ENCODE measurements at places on chromosomes 2 and 18.

DNA sequence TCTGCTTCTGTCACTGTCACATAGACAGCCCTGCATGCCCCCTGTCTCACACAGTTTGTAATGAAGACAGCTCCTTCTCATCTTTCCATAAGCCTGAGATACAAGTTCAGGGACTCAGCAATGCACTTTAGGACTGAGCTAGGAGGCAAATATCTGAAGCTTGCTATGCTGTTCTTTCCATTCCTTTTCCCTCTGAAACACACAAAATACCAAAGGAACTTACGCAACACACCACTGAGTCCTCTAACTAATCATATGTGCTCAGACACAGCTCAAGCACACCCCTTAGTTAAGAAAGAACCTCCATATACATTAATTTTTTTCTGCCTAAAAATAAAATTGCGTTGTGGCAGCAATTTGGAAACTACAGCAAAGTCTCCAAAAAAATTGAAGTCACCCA is 17.9 kb downstream of the SERPINB8 start:
- no peak for DNase-seq

DNA sequence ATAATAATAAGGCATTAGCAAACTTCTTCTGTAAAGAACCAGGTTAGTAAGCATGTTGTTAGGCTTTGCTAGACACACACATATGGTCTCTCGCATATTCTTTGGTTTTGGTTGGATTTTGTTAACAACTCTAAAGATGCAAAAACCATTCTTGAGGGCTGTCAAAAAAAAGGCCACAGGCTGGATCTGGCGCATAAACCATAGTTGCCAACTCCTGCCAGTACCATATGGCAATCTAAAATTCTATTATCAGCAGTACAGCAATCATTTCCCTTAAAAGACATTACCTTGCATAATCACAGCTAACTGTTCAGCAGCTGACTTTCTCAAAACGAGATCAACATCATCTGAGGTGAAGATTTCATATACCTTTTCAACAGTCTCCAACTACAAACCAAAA is 63.5 kb downstream of the RTTN start:
- DNase-seq = no peak

DNA sequence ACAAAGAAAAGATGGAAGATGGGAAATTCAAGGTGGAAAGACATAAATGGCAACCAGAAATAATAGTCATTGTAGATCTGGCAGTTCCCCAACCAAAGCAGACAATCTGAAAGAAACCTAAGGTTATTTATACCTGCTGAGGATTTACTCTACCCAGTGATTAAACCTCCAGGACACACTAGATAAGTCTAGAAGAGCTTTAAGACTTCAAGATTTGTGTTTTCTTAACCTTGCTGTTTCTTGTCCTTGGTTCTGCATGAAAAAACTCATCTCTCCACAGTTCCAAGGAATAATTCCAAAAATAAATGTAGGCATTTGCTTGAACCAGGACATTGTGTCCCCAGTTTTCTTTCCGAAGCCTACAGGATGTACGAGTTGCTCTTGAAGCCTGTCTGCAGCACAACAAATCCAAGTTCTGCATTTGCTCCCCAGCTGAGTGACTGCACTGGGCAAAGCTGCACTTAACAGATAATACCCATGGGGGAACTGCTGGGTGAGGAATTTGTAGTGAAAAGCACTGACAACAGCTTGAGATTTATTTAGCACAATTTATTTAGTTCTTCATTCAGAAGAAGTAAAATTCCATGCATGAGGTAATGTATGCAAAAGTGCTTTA is 19.8 kb downstream of the DTNA start:
- DNase-seq = peak; percentile 18

- DNase-seq = no peak
Measured at GRCh38 chr2:96848264-96848663, 4.4 kb upstream of the ANKRD23 start.

DNA sequence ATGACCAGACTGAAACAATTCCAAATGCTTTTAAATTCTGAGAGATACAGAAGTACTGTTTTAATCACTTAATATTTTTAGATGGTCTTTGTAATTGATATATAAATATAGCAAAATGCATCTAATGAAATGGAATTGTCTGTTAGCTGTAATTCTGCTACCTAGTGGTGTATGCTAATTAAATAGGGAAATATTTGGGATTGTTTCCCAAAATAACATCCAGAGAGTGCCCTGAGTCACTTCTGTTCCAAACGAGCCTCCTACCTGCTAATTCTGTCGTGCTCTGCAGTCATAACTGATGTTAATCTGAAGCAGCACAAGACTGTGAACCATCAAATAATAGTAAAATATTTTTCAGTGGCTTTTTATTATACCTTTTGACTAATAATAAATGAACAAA is 71.4 kb upstream of the NOSTRIN start:
- DNase-seq = no peak

DNA sequence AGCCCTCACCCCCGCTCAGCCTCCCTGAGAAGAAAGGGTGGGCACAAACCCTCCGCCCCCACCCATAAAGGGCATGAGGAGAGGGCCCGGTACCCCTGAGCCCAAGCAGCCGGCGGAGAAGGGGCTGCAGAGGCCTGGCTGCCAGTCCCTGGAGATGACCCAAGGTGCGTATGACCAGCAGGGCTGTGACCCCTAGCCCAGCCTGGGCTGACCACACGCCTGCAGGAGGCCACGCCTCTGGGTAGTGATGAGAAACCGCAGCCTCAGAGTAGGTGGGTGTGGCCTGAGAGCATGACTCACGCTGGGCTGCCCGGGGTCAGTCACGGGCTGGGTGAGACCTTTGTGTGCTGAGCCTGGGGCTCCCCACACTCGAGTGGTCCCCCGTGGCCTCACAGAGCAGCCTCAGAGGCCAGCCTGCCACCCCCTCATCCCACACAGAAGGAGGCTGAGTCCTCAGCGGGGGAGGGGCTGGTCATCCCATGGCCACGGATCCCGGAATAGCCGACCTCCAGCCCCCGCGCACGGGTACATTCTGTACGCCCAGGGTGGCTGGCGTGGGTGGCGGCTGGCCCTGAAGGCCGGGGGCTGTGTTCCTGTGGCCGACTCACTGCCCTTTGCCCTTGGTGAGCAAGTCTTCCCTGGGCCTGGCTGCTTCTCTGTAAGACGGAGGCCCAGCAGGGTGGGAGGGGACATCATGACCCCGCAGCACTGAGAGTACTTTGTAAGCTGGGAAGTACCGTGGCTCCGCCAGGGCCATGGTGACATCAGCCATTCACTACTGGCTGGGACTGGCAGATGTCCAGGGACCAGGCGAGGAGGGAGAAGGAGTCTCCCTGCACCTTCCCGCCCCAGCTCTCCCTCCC is 110.8 kb upstream of the OTOS start:
- DNase-seq = peak; percentile 13

DNA sequence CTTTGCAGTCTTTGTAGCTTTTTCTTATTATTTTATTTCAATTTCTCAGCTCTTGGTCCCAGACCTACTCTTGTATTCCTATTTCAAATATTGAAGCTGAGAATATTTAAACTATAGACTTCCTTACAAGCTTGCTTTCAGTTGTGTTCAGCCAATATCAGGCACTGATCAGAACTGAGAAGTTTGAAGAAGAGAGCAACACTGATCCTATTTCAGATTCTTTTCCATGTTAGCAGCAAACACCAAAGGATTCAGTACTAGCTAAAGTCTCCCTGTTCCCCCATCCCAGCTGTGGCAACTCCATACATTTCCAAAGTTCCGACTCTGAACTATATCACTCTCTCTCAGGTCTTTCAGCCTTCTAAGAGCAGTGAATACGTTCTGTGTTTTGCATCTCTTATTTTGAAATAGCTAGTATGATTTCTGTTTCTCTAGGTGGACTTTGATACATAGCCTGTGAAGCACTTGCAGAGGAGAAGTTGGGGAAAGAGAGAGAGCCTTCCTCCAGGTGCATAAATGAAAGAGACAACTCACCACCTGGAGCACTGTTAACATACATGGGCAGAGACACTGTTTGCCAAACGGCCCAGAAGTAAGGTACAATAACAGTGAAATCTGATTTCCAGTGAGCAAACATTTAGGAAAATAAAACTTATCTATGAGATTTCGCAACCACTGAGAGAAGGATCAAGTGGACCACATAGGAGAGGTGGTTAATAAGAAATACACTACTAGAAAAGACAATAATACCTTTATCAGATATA is 135.0 kb upstream of the ZNF804A start:
- DNase-seq = no peak

GRCh38 chr2:32841931-32842898 is 104.5 kb upstream of the LTBP1 start:
- no peak for DNase-seq

DNA sequence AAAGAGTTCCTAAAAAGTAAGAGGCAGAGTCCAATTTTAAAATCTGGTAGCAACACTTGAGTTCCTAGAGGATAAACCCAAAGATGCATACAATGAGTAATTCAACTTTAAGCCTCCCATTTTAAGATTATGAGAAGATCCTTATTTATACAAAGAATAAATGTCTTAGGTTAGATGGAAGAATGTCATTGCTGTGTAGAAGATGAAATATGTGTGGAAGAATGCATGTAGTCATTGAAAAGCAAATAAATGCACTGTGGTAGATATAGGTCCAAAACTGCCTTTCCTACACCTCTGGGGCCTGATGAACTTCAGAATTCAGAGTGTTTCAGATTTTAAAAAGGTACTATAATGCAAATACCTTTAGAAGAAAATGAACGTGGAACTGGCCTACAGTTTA is 58.7 kb upstream of the LRP1B start:
- no peak for DNase-seq

DNA sequence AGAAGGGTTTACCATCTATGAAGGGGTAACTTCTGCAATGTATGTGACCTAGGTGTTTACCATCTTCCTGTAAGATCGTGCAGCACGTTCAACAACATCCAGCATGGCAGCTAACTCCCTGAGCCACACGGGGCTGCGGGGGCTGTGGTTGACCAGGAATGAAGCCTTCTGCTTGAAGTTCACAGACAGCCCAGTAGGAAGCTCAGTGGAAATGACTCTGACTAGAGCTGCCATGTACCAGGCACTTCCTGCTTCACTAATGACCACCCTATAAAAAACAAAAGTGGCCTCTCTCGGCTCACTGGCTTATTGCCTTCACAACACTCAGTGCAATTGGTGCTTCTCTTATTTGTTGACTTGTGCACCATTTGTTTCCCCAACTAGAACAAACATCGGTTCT is 99.7 kb upstream of the SMAD7 start:
- no peak for DNase-seq
